Effector memory CD8-positive, alpha-beta T cell (primary cell): ENCODE measurements at places on chromosomes 11 and 22.

GRCh38 chr11:125084761-125085231 is 21.7 kb downstream of the SLC37A2 start:
- DNase-seq, result no peak

DNA sequence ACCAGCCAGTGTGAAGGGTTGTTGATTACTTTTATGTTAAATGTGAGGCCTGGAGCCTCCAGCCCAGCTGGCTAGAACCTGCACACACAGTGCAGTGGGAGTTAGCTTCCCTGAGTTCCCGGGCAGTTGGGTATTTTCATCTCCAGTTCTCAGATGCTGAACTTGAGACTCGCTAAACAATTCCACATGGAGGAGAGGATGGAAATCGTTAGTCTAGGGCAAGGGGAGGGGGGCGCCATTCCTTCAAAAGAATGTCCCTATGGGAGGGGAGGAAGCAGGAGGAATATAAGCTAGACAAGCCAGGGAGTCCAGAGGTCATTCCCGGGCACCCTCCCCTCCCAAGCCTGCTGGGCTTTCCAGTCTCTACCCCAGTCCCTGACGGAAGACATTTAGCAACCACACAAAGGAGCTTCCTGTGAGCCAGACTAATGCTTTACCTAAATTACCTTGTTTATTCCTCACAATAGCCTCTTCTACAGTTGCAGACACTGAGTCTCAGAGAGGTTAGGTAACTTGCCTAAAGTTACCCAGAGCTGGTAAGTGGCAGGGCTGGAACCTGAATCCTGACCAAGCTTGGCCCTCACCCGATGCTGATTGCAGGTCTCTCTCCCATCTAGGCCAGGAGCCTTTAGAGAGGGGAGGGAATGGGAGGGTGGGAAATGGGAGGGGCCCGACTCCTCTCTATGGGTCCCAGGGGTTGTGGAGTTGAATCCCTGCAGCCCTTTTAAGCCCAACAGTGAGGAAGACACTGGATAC is 1.9 kb upstream of the TSKU start:
- no peak for DNase-seq

DNA sequence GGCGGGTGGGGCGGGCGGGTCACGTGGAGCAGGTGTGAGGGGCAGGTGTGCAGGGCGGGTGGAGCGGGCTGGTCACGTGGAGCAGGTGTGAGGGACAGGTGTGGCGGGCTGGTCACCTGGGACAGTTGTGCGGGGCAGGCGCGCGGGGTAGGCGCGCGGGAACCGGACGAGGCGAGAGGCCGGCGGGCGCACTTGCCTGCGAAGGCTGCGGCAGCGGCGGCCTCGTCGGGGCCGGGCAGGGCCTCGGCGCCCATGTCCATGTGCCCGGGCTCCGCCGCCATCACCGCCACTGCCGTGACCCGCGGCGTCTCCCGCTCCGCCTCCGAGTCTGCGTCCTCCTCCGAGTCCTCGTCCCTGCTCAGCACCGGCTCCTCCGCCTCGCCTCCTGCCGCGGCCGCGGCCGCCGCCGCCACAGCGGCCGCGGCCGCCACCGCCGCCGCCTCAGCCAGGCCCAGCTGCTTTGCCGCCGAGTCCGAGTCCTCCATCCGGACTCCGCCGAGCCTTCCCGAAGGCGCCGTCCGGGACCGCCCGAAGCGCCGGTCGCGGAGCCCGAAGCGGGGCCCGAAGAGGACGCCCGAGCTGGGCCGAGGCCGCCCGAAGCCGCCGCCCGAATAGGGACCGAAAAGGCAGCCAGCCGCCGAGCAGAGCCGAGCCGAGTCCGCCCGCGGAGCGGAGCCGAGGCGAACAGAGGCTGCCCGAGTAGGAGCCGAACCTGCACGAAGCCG is at the start of gene DEAF1:
Gene DEAF1 (minus strand): TSS at position 660 of the 725 bp plus-strand sequence. CDS start 175 bp downstream, at position 485.
- peak; percentile 99 for DNase-seq

DNA sequence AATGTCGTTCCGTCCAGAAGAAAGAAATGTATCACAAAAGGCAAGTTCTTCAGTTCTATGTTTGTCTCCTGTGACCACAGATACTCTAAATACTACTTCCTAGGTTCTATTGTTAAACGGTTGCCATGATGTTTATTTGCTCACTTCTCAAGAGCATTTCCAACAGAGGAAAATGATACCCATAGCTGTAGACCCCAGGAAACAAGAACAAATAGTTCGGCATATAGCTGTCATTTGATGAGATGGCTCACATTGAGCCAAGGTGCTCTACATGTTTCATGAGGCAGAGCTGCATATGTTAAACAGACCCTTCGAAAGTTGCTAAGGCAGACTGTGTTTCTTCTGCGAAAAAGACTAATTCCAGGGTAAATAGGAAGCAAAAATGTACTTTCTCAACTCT is 15.4 kb upstream of the ANGPTL5 start:
- DNase-seq, result no peak

DNA sequence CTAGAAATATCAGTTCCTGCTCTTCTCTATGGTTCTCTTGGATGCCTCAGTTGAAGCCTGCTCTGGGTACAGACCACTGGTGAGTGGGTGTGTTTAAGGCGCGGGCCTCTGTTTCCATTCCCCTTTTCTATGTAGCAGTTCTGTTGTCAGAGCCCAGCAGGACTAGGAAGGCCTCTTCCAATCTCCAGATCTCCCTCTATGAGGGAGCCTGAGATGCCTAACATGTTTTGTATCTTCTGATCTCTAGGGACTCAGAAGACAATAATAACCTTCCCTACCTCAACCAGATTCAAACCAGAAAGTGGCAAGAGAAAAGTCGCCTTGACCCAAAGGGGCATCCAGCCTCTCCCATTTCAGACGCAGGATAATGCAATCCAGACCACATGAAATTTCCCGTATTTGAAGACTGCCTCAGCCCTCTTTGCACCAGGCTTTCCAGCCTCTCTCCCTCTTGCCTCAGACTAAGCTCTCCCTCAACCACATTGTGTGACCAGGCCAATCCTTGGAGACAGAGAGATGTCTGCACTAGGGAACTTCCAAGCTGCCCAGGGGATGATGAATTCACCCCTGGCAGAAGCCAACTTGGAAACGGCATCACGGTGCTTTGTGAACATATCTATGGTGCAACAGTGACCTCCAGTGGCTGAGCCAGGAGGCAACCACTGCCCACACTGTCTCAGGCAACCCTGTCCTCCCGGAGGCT is 150.1 kb upstream of the UBASH3B start:
- DNase-seq, result peak; percentile 13

- DNase-seq, result no peak
Observed at GRCh38 chr11:63832336-63832735, 6.6 kb upstream of the MARK2 start.

DNA sequence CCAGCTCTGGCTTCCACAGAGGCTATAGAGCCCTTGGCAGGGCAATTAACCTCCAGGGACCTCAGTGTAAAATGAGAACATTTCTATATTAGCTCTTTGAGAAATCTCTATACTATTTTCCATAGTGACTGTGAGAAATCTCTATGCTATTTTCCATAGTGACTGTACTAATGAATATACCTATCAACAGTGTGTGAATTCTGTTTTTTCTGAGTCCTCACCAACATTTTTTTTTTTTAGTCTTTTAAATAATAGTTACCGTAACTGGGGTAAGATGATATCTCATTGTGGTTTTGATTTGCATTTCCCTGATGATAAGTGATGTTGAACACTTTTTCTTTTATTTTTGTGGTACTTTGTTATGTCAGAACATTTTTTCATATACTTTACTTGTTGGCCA is 7.0 kb upstream of the MTNR1B start:
- DNase-seq, result no peak

DNA sequence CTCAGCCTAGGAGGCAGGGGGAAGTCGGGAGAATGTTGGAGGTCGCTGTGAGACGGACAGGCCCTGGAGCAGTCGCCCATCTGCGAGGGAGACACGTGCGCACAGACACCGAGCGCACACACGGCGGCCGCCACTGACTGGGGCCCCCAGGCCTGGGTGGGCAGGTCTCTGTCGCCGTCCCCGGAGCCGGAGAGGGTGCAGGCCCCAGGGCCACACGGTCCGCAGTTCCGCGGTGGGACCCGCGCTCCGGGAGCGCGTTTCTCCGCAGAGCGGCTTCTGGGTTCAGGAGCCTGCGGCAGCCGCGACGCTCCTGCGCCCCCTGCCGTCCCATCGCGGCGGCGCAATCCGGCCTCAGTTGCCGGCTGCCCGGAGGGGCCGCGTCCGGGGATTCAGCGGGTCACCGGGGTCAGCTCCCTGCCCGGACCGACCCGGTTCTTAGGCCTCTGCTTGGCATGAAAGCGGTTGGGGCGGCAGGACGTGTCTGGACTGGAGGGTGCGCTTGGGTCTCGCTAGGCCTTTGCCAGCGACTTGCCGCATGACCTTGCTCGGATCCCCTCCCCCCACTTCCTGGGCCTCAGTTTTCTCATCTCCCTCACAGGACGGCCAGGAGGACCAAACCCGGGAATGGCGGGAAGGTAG is 31.2 kb downstream of the PDE2A start:
- peak; percentile 62 for DNase-seq

DNA sequence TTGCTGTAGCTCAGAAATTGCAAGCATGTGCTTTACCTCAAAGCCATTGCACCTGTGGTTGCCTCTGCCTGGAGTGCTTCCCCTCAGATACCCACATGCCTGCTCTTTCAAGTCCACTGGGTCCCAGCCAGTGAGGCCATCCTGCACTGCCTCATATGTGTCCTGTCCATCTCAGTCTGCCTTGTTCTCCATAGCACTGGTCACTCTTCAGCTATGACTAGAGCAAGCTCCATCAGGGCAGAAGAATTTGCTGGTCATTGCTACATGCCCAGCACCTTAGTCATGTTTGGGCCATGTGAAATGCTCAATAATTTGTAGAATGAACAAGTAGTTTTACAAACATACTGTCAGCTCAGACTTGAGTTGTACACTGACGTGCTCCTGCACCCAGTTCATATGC is 64.4 kb upstream of the HORMAD2 start:
- DNase-seq, result no peak

- DNase-seq, result no peak
Observed at GRCh38 chr11:44622190-44622650, 56.8 kb downstream of the CD82 start.

DNA sequence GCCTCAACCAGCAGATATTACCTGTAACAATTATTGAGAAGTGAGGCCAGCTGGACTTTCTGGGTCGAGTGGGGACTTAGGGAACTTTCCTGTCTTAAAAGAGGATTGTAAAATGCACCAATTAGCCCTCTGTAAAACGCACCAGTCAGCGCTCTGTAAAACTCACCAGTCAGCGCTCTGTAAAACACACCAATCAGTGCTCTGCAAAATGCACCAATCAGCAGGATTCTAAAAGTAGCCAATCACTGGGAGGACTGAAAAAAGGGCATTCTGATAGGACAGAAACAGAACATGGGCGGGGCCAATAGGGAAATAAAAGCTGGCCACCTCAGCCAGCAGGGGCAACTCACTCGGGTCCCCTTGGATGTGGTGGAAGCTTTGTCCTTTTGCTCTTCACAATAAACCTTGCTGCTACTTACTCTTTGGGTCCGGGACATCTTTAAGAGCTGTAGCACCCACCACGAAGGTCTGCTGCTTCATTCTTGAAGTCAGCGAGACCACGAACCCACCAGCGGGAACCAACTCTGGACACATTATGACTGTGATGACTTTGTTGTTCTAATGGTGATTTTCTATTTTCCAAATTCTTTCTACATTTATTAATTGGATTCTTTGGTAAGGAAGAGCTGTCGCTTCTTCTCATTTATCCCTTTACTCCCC is 40.2 kb upstream of the FGF3 start:
- no peak for DNase-seq

DNA sequence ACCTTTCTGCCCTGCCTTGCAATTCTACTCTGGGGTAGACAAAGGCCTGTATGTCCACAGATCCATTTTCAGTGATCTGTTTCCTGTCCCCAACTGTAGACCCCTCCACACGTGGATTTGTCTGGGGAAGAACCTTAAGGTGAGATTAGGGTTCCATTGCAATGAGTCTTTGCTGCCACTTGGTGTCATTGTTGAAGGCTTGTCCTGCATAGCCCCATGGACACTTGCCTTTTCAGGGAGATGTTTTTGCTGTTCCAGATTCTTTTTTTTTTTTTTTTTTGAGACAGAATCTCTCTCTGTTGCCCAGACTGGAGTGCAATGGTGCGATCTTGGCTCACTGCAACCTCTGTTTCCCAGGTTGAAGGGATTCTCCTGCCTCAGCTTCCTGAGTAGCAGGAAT is 21.8 kb downstream of the SERPING1 start:
- no peak for DNase-seq

- DNase-seq, result peak; percentile 16
Observed at GRCh38 chr11:3021125-3021524, 29.0 kb upstream of the NAP1L4 start.

DNA sequence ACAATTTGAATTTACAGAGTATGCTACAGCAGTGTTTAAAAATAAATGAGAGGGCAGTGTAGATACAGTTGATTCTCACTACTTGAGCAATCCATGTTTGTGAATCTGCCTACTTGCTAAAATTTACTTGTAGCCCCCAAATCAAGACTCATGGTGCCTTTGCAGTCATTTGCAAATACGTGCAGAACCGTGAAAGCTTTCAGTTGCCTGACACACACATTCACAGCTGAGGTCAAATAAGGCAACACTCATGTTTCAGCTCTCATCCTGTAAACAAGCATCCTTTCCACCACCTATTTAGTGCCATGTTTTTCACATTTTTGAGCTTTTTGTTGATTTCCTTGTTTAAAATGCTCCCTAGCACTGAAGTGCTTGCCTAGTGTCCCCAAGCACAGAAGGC is 32.5 kb upstream of the RASL10A start:
- DNase-seq, result no peak

- no peak for DNase-seq
Observed at GRCh38 chr22:21025763-21026755, 6.3 kb downstream of the SLC7A4 start.

- DNase-seq, result no peak
Observed at GRCh38 chr11:86956905-86957195, 1.7 kb upstream of the FZD4 start.

DNA sequence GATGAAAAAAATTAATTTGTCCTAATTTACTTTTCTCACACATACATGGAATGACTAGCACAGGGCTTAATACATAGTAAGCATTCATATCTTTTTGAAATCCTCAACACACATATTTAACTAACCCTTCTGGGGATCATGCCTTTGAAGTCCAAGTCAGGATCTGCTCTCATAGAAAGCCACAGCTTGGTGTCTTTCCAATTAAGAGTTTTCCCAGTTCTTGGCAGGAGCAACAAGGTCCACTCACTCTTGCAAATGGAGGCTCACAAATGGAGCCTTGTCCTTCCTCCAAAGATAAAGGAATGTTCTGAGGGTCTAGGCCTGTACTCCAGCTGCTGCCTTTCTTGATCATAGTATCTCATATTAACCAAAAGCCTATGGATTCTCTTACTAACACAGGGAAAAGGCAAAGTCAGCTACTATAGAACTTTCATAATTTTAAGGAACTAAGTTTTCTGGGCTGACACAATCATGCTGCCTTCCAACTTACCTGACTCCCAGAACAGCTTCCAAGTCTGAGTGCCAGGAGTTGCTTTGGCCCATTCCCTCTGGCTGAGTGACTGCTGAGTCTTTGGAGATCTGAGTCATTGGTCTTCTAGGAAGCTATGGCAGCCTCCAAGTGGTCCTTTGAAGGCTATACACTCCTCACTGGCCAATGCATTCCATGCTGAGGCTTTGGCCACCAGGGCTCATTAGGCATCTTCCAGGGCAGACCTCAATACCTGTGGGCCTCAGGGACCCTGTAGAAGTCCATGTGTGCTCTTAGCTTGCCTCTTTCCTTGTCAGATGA is 25.8 kb upstream of the NUCB2 start:
- no peak for DNase-seq

GRCh38 chr11:75356613-75357012 is 5.2 kb upstream of the ARRB1 start:
- no peak for DNase-seq
